GM04503 (cell line): ENCODE measurements at places on chromosomes 1 and 21.
A peak's percentile ranks its signal among the peaks of the same experiment; 100 is the strongest.

GRCh38 chr1:15352128-15352957, 57.3 kb upstream of the EFHD2 start:
- peak; percentile 53 for DNase-seq

- peak; percentile 35 for DNase-seq
Observed at GRCh38 chr1:192489047-192489446, 86.5 kb upstream of the RGS1 start.

GRCh38 chr1:89464008-89464407, 60.6 kb upstream of the LRRC8B start:
- no peak for DNase-seq

- no peak for DNase-seq
Observed at GRCh38 chr21:32140604-32141317, 138.1 kb downstream of the MIS18A start.

- no peak for DNase-seq
Observed at GRCh38 chr1:69739251-69739605, 171.5 kb downstream of the LRRC7 start.

DNA sequence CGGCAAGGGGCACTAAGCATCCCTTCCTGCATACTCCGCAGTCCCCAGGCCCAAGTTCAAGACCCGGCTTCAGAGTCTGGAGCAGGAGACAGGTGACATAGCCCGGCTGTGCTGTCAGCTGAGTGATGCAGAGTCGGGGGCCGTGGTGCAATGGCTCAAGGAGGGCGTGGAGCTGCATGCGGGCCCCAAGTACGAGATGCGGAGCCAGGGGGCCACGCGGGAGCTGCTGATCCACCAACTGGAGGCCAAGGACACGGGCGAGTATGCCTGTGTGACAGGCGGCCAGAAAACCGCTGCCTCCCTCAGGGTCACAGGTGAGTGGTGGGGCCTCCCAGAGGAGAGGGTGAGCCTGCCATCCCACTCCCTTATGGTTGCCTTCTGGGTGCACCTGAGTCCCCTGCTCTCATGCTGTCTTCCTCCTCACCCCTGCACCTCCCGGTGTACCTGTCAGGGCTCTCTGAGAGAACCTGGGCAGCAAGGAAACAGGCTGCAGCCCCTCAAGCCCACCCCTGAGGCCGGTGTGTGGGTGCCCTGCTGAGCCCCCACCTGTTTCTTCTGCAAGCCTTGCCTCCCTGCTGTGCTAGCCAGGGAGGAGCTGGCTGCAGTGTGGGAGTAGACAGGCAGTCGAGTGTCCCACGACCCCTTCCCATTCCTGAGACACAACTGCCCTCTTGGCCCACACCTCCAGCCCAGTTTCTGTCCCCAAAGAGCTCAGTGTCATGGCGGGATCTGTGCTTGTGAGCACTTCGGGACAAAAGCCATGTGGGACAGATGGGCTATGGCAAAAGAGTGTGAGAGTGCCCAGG, 99.2 kb downstream of the TRIM11 start:
- DNase-seq: no peak

GRCh38 chr1:119917304-119918055, 21.2 kb upstream of the ADAM30 start:
- DNase-seq: no peak

GRCh38 chr1:18073066-18073642, 34.4 kb upstream of the IGSF21 start:
- no peak for DNase-seq

- no peak for DNase-seq
Observed at GRCh38 chr1:28577052-28577678, 14.9 kb upstream of the RAB42 start.

DNA sequence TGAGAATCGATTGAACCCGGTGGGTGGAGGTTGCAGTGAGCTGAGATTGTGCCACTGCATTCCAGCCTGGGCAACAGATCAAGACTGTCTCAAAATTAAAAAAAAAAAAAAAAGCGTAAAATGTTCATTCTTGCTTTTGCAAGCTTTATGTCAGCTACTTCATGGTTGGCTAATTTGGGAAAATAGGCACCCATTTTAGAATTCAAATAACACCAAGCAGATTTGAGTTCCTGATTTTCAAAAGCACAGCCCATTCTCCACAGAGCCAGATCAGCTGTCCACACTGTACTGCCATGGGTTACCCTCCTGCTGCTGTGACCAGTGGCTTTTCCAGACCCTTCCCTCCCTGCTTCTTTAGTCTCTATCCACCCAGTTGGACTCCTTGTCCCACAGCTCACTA, 4.4 kb downstream of the THEM5 start:
- no peak for DNase-seq

- no peak for DNase-seq
Observed at GRCh38 chr1:183576537-183576936, 13.7 kb downstream of the NCF2 start.

- no peak for DNase-seq
Observed at GRCh38 chr1:18297896-18298648, 182.7 kb upstream of the KLHDC7A start.

GRCh38 chr1:232704694-232705680, 75.1 kb upstream of the SIPA1L2 start:
- DNase-seq: peak; percentile 82

DNA sequence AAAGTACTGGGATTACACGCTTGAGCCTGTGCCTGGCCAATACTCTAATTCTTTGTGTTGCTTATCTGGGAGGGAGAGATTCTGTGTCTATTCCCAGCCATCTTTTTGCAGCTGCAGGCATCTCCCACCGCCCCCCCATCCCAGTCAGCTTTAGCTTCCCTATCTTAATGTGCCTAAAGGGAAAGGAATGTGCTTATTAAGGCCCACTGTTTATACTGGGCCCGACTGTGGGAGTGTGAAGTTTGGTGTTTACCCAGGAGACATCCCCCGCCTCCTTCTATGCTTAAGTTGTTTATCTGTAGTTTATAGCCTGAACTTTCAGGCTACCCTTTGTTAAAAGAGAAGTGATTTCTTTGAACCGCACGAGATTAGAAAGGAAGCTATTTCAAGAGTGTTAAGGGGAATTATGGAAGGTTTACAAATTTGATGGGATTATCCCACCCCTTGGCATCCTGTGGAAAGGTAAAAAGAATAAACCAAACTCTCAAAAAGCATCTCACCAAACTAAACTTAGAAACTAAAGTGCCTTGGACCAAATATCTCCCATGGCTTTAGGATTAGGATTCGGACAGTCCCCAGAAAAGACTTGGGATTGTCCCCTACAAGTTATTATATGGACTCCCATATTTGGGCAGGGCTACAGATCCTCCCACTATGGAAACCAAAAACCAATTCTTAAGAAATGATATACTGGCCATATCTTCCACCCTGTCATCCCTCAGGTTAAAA, 25.5 kb upstream of the ZNF496 start:
- no peak for DNase-seq

- no peak for DNase-seq
Observed at GRCh38 chr1:77872645-77873044, 15.8 kb upstream of the NEXN start.

DNA sequence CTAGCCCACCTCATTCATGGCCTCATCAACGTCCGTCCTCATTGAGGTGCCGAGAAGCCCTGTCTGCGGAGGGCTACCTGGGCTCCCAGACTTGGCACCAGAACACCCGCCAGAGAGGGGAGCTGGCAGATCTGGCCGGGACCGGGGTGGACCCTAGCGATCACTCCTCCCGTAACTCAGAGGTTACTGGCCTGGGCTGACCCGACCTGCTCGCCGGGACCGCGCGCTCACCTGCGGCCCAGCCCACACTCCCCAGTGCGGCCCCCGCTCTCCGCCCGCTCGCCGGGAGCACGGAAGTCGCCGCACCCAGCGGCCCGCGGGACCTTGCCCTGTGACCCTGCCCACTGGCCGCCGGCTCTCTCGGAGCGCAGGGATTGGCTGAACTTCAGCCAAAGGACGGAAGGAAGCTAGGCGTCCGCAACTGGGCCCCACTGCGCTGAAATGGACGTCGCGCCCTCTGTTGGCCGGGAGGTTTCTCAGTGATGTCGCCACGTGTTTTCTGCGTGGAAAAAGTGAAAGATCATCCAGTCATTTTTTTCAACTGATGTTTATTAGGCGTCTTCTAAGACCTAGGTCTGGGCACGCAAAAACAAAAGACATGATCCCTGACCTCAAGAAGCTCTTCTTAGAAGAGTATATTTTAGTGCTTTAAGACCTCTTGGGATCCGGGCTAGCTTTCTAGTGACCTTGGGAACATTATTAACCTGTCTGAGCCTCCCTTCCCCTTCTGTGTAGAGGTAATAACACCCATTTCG, at the start of gene SMIM12:
TSS of gene SMIM12 (minus strand) at position 304 of the 755 bp plus-strand sequence. CDS start 3,772 bp downstream, outside the sequence.
- peak; percentile 78 for DNase-seq

DNA sequence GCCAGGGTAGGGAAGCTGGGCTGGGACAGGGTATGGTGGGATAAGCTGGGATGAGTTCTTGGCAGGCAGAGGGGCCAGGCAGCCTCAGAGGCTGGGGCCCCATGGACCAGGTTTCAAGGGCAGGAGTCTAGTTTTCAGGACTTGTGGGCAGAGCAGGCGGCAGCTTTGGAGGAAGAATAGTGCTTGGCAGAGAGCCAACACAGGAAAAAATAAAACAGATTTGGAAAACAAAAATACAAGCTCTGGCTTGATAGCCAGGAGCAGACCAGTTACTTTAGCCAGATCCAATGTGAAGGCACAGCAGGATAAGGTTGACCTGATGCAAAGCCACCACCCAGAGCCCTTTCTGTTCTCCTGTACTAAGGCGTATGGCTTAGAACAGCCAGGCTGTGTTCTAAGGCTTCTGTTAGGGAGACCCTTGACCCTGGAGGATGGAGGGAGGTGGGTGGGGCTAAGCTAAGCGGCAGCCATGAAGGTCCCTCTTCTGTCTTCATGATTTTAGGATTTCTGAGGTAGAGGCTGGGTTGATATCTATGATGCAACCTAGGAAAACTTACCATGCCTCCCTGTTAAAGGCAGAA, 5.5 kb downstream of the TRAF5 start:
- DNase-seq: no peak

GRCh38 chr1:199353906-199354305, 673.6 kb upstream of the NR5A2 start:
- no peak for DNase-seq

DNA sequence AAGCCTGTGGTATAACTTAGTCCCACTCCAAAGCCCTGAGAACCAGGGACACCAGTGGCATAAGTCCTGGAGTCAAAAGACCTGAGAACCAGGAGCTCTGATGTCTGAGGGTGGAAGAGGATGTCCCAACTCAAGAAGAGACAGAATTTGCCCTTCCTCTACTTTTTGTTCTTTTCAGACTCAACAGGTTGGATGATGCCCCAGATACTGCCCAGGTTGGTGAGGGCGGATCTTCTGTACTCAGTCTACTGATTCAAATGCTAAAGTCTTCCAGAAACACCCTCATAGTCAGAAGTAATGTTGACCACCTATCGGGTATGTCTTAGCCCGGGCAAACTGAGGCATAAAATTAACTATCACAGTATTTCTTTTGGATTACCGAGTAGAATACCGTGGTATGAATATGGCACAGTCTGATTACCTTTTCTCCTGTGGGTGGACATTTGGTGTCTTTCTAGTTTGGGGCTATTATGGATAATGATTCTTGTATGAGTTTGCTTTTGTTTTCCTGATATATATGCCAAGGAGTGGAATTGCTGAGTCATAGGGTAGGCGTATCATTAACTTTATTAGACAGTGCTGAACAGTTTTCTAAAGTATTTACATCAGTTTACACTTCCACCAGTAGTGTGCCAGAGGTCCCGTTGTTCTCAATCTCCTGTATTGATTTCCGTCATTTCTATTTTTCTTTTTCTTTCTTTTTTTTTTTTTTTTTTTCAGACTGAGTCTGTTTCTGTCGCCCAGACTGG, 3.2 kb upstream of the CHAF1B start:
- DNase-seq: no peak

DNA sequence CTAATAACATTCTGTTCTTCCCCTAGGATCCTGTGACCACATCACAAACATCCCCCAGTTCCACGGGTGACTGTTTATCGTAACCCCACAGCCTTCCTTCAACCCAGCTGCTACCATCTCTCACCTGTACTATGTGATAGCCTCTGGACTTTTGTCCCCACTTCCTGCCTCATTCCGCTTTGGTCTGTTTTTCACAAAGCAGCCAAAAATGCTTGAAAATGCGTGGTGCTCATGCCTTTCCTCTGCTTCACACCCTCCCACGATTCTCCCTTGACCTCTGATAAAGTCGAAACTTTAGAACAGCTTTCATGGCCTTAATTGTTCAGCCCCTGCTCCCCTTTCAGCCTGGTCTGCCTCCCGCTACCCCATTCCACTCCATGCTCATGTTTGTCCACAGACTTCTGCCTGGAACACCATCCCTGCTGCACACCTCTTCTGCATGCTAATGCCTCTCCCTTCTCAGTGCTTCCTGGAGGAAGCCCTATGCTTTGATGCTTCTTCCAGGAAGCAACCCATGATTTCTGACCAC, 165.6 kb downstream of the PLPP3 start:
- DNase-seq: no peak

DNA sequence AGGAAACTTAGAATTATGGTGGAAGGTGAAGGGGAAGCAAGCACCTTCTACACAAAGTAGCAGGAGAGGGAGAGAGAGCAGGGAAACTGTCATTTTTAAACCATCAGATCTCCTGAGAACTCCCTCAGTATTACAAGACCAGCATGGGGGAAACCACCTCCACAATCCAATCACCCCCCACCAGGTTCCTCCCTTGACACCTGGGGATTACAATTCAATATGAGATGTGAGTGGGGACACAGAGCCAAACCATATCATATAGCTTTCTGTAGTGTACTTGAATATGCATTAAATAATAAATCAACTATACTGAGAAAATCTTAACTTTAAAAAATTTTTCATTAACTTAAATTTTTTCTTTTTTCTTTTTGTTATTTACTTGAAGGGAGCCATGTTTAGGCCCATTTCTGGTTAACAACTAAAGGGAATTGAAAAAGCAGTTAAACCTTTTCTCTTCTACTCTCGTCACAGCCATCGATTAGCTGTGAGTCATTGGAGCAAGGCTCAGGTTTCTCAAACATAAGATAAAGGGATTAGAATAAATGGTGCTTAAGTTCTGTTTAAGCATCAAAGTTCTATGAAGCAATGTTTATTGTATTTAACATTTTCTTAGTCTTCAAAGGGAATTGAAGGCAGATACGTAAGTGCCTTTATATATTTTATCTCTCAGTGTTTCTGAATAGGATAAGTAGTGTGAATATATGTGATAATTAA, 72.2 kb upstream of the DPT start:
- no peak for DNase-seq

- no peak for DNase-seq
Observed at GRCh38 chr1:91278754-91279153, 125.9 kb downstream of the HFM1 start.

DNA sequence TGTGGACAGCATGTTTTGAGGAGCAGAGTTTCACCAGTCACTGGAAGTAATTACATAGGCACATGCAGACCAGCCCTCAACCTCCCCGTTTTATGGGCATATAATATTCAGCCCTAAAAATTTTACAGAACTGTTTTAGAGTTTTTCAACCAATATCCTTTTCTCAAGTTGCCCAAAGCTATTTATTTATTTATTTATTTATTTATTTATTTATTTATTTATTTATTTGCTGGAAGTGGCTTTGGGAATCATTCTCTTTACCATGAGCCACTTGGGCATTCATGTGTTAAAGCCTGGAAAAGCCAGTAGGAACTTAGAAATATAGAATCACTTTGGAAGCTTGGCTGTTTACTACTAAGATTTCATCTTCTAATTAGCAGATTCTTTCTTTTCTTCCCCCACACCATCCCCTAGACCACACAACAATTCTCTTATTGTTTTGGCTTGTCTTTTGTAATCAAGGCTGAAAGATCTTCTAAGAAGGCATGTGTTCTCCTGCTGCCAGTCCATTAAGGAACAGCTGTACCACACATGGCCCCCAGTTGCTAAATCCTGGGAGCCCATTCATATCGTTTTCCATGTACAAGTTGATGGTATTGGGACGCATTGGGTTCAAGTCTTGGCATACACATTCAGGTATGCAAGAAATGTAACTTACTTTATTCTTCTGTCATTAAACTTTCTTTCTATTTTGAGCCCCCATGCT, 220.0 kb downstream of the PAPPA2 start:
- DNase-seq: no peak

GRCh38 chr1:29963946-29964345, 727.6 kb downstream of the PTPRU start:
- DNase-seq: no peak
